Activated CD4-positive, CD25-positive, alpha-beta regulatory T cell (primary cell): ENCODE measurements at places on chromosomes 1 and 21.

DNA sequence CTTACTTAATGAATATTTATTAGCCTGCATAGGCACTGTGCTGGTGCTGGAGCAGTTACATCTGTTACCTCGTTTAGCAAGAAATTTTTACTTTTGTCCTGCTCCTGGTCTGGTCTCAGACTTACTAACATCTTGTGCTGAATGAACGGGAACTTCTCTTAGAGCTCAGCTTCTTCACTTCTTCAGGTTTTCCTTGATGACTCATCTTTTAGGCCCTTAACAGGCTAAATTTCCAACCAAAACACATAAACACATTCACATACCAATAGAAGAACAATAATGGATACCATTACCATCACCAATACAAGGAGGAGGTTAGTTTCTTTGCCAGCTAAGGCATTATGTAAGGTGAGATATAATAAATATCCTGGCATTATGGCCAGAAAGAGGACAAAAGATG is 68.9 kb downstream of the IFI44 start:
- DNase-seq = no peak

GRCh38 chr1:221717485-221717853 is 24.4 kb downstream of the DUSP10 start:
- DNase-seq = no peak

DNA sequence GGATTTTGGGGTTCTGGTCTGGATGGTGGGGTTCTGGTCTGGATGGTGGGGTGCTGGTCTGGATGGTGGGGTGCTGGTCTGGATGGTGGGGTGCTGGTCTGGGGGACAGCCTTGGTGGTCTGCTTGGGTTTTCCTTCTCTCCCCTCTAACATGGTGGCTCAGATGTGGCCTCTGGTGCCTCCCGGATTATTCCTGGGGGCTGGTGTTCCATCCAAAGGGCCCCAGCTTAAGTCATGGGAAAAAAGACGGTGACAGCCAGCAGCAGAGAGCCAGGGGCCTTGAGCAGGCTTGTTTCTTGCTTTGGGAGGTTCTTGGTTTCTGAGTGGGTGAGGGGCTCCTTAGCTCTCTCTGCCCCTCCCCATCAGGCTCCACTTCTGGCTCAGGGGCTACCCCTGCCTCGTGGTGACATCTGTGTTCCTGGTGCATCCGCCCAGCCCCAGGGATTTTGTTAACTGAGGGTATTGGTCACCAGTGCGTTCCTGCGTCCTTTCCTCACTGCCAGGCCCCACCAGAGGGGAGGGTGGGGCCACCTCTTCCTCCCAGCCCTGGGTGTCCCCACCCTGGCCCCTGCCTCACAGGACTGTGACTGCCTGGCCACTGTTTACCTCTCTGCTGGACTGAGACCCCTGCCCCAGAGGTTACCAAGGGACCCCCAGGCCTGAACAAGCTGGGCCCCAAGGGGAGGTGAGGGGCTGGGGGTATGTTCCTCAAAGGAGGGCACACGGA is 43.2 kb upstream of the ACTRT2 start:
- no peak for DNase-seq

- no peak for DNase-seq
These were observed 500.9 kb downstream of the NPHP4 start for GRCh38 chr1:5491207-5491904.

GRCh38 chr1:47663286-47663685 is 225.4 kb downstream of the FOXD2 start:
- no peak for DNase-seq

DNA sequence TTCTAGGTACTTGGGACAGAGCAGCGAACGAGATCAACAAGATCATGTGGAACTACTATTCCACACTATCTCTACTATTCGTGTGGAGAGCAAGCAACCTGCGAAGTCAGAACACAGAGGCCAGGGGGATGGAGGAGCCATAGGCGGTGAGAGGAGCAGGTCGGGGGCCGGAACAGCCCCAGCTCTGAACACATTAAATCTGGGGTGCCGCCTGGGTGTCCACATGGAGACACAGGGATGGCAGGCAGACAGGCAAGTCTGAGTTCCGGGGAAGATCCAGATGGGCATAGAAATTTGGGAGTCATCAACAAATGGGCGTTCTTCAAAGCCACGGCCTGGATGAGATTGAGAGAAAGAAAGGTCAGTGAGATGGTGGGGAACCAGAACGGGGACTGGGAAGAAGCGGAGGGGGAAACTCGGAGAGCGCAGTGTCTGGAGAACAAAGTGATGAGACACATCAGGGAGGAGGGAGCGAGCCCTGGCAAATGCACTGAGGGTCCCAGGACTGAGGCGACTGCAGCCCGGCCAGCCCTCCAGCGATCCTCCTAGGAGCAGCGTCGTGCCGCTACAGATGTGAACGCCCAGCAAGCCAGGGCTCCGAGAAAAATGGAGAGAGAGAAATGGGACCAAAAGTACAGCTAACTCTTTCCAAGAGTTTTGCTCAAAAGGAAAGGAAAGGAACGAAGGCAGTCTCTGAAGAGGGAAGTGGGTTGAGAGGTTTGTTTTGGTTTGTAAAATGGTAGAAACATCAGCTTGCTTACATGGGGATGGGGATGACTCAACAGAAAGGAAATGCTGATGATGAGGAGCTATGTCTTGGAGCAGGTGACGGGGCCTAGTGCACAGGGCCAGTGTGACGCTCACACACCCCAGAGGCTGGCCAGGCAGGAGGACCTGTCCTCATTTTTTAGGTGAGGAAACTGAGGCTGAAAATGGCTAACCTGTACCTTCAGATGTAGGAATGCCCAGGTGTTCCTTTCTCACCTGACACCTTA is 84.5 kb downstream of the GLIS1 start:
- DNase-seq = no peak

- no peak for DNase-seq
These were observed 22.4 kb downstream of the CDCA8 start for GRCh38 chr1:37714689-37715088.

DNA sequence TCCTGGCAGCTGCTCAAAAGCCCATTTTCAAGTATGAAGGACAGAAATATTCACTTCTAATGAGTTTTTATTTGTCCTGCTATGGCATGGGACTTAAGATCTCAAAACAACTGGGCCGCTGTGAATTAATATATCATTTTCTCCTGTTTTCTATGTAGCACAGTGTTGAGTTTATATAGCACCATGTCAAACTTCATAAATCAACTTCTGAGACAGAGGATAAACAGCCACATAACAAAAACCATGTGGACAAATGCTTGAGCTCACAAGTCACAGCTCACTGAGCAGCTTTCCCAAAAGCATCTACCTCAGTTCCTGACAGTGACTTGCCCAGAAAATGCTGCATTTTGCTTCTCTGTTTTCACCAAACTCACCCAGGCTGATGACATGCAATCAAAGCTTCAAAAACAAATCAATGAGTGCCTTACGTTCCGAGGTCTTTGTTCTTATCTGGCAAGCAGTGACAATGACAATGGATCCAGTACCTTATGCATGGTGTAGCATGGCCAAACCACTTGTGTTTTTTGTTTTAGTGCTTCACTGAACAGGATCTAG is 722.6 kb downstream of the LRRIQ3 start:
- no peak for DNase-seq

- no peak for DNase-seq
These were observed 1078.3 kb downstream of the TTLL7 start for GRCh38 chr1:82920418-82921248.
